SHP77 treated with DMSO at 0.1 percent for 48 hours (cell line): ENCODE measurements at places on chromosomes 11 and 22.
A peak's percentile ranks its signal among the peaks of the same experiment; 100 is the strongest.

DNA sequence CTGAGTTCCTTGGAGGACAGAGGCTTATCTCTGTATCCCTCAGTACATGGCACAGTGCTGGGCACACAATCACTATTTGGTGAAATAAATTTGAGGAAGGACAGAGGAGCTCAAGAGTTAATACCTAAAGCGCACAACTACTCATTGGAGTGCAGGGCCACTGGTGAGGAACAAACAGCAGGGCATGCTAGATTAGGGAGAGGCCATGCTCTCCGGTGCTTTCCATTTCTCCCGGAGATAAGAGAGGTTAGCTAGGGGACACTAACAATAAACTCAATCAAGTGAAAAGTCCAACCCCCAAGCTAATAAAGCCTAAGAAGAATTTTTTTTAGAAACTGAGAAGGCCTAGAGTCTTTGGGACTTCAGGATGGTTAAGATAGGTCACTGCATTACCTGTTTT, 29.1 kb downstream of the NFRKB start:
- DNase-seq, result no peak

- no peak for DNase-seq
Observed at GRCh38 chr11:131674051-131674755, 303.8 kb downstream of the NTM start.

DNA sequence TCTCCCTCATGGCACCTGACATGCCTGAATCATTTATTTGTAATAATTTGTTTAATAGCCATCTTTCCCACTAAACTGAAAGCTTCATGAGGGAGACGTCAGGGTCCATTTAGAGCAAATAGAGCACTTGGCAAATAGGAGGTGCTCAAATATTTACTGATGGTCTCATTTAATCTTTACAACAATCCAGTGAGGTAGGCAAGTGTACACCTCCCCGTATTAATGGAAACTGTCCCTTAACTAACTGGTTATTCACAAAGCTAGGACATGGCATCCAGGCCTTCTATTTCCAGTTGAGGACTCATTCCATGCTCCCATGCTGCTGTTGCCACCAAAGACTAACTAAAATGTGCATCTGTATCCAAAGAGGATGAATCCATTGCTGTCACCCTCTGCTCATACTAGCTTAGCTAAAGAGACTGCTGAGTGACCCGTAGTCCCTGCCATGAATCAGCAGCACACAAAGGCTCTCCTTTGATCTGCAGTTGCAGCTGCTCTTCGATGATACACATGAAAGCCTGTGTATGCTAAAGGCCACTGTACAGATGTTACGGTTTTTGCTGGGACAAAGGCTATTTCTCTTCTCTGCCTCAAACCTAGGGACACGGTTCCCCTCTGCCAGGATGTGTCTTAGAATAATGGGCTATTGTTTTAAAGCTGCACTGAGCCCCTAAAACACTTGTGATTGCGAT, 82.6 kb downstream of the RAB30 start:
- DNase-seq, result peak; percentile 85

DNA sequence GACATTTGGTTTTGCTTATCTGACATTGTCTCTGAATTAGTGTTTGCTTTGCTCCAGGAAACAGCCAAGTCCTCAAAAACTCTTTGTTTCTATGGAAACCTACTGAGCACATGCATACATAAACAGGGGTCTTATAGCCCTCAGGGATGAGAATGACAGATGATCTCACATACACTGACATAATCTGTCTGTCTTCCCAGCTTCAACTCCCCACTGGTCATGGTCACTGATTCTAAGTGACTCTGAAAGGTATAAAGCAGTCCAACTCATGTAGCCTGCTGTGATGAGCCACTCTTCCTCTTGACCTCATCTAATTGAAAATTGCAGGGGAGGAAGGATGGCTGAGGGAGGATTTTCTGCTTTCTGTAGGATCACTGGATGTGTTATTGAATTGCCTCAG, 12.6 kb downstream of the ZNF143 start:
- DNase-seq, result no peak

DNA sequence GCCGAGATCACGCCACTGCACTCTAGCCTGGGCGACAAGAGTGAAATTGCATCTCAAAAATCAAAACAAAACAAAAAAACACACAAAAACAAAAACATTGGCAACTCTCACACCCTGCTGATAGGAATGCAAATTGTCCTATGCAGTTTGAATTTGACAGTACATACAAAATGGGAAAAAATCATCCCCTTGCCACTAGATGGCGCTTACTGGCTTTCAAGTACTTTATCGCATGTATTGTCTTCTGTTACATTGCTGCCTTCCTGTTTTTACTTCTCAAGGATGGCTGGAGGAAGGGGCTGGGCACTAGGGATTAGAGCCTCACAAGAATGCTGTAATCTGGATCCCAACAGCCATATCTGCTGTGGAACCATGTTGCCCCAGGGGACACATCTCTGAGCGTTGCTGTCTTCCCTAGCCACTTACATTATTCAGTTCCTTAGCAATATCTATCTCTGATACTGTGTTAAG, 59.4 kb upstream of the A4GALT start:
- DNase-seq, result peak; percentile 74

DNA sequence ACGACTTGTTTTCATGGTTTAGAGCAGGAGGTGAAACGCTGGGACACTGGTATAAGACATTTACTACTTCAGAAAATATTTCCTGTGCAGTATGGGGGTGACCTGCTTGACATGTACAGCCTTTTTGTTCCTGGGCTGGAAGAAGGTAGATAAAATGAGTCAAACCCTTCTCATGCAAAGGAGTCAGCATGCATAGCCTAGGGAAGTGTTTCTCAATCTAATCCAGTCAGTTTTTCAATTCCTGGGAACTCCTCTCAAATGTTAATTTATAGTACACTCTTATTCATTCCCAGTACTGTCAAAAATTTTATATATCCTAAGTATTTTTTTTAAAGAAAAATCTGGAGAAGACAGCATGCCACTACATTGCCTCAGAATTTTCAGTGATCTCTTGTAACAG, 154.7 kb upstream of the GUCY1A2 start:
- DNase-seq, result no peak

DNA sequence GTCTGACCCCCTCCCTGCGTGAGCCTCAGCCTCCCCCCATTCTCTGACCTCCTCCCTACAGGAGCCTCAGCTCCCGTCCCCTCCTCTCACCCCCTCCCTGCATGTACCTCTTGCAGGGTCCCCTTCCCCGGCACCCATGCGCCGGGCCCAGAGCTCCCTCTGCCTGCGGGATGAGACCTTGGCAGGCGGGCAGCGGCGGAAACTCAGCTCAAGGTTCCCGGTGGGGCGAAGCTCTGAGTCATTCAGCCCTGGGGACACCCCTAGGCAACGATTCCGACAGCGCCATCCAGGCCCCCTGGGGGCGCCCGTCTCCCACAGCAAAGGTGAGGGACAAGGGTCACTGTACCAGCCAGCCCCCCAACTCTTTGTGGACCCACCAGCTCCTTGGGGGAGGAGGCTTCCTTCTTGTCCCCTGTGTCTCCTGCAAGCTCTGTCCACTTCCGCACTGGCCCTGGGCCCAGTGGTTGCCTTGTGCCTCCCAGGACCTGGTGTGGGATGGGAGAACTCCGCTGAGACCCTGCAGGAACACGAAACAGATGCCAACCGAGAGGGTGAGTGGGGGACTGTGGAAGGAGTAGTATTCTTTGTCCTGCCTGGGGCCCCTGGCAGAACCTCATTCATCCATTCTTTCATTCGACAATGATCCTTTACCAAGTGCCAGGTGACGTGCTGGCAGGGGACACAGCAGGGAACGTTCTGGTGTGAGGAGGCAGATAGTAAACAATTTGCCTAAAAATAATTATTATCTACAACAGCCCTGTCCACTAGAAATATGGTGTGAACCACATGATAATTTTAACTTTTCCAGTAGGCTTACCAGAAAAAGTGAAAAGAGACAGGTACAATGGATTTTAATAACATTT, 3.7 kb upstream of the RPS6KA4 start:
- DNase-seq, result peak; percentile 48

GRCh38 chr11:126146454-126147192, 64.8 kb downstream of the RPUSD4 start:
- no peak for DNase-seq

DNA sequence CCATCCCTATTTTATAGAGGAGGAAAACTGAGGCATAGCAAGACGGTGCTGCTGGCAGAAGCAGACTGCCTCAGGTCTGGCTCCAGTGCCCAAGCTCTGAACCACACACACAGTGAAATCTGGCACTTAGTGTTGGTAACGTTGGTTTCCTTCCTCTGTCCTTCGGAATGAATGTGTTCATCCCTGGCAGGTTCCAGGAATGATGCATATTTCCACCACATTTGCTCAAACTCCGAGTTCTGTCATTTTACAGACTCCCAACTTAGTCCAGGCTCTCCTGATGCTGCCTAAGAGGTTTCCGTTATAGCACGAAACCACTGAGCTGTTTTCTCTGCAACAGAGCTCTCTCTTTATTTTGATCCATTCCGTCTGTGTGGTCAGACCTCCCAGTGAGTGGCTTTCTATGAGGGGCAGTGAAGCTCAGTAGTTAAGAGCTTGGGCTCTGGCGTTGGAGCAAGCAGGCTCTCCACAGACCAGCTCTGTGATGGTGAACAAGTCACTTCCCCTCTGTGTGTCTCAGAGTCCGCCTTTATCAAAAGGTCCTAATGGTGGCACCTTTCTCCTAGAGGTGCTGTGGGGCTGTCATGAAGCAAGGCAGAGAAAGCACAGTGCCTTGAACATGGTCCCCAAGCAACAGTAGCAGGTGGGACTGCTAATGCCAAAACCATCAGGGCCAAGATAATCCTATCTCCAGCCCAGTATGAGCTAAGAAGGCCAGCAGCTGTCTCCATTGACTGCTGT, 200.3 kb downstream of the MYO18B start:
- no peak for DNase-seq

DNA sequence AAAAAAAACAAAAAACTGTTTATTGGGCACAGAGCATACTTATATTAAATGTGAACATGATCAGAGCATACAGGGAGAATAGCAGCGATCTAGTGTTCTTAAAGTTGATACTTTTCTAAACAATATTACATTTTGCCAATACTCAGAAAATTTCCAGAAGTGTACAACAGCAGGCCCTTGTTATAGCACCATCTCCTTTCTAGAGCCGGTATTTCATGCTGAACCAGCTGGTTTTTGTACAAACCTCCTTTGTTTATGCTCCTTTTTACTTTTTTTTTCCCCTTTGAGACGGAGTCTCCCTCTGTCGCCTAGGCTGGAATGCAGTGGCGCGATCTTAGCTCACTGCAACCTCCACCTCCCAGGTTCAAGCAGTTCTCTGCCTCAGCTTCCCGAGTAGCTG, 90.7 kb downstream of the PPP6R3 start:
- DNase-seq, result no peak

DNA sequence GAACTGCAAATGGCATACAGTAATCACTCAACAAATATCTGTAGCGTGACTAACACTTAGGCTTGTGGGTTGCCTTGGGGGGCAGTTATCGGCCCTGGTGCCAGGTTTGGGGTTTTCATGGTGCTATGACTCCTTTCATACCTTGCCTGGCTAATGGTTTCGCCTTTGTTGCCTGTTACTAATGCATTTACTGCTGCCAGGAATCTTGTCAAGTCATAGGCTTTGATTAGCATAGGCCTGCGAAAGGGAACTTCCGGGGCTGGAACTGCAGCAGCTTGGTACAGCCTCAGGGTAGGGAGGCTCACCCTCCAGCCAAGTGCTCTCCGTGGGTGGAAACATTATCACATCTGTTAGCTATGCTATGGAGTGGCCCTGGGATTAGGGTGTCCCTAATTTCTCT, 13.2 kb downstream of the SLC25A18 start:
- DNase-seq, result no peak

- DNase-seq, result no peak
Observed at GRCh38 chr22:47032091-47032943, 269.9 kb downstream of the TBC1D22A start.

DNA sequence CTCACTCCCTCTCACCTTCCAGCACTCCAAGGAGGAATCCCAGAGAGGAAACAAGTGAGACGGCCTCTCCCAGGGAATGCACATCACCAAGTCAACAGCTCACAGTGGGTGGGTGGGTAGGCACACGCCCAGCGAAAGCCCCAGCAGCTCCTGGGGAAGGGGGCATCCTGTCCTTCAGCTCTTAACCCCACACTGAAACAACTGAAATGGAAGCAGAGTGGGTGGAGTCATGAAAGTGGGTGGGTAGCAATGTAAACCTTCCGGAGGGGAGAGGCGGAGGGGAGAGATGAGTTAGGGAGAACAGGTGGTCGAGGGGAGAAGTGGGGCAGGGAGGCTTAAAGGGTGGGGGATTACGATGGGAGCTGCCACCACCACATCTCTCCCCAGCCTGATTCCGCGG, 5.4 kb downstream of the MCHR1 start:
- DNase-seq, result no peak

GRCh38 chr11:124895471-124895971, 2.1 kb downstream of the ROBO4 start:
- DNase-seq, result no peak

GRCh38 chr11:14953904-14954303, 18.2 kb downstream of the CALCA start:
- no peak for DNase-seq

- DNase-seq, result no peak
Observed at GRCh38 chr11:8063324-8063723, 17.7 kb upstream of the TUB start.

DNA sequence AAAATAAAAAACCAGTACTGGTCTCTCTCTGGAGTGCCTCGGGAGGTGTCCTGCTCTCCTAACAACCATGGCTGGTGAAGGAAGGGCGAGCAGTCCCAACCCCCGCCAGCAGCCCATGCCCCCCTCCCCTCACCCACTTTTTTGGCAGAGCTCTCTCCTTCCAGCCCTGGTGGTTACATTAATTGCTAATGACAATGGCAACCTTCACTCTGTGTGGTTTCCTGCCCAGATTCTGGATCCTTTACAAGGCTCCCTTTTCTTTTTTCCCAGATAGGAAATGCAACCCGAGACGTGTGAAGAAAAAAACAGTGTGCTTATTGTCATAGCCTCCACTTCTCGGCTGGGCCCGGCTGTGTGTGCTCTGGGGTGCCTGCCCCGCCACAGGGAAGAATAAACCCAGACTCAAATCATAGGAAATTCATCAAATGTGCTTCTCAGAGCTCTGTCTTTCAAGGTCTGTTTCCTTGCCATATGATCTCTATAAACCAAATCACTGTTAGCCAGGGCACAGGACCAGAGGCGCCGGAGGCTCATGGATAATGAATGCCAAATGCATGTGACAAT, 513.0 kb downstream of the SOX6 start:
- no peak for DNase-seq

DNA sequence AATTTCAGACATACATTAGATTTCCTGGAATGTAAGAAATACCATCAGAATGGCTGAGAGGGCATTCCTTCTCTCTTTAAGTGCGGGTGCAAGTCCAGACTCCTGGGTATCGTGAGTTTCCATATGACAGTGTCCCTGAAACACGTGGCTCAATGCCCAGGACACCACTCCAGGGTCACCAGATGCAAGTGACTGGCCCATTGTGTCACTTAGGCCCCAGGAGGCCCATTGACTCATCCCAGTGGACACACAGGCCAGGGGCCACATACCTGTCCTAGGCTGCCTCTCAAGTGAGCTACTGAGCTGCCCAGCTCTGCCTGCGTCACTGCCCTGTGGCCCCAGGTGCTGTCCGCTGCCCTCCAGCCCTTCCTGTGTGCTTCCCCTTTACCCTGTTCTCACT, 18.5 kb downstream of the FBLN1 start:
- DNase-seq, result no peak

GRCh38 chr11:121497176-121497998, 44.6 kb upstream of the SORL1-AS1 start:
- no peak for DNase-seq

GRCh38 chr11:40129266-40129665, 1330.2 kb downstream of the LRRC4C start:
- DNase-seq, result no peak
